A549 treated with Hydrocortisone at 1 μM for 4 hours (cell line): ENCODE measurements at places on chromosomes 2 and 18. TPM values are rescaled to one million over a fixed set of nuclear protein-coding genes. Genes with fewer than 3 reads are reported as not detected.

SCYGR4 gene
- not detected in 5 replicates for total RNA-seq

WDCP gene
- 12.7 to 15.7 TPM (median 14.7 TPM) in 5 replicates for total RNA-seq

C2orf66 gene
- total RNA-seq, result 0.06 to 0.07 TPM in 2 of 5 replicates, not detected in the others

CFAP65 gene
- total RNA-seq, result 0.07 to 0.29 TPM (median 0.20 TPM) in 5 replicates

RAB12 gene
- 20.9 to 28.1 TPM (median 24.8 TPM) in 5 replicates for total RNA-seq

GCA gene
- 5.0 to 7.8 TPM (median 6.9 TPM) in 5 replicates for total RNA-seq

EDAR gene
- 0.02 to 0.09 TPM (median 0.08 TPM) in 5 replicates for total RNA-seq

CD207 gene
- not detected in 5 replicates for total RNA-seq

SERPINB3 gene
- 0.10 to 0.16 TPM (median 0.13 TPM) in 3 of 5 replicates, not detected in the others for total RNA-seq

EFEMP1 gene
- 29.6 to 56.4 TPM (median 41.3 TPM) in 5 replicates for total RNA-seq

DUSP2 gene
- total RNA-seq, result 0.17 to 0.45 TPM (median 0.38 TPM) in 5 replicates

ST6GAL2 gene
- 10.3 to 19.6 TPM (median 13.8 TPM) in 5 replicates for total RNA-seq

EPB41L5 gene
- total RNA-seq, result 3.4 to 5.9 TPM (median 4.3 TPM) in 5 replicates

ANKRD62 gene
- not detected in 5 replicates for total RNA-seq

CDCA7 gene
- total RNA-seq, result 38.4 to 49.6 TPM (median 44.6 TPM) in 5 replicates

NAT8 gene
- not detected in 5 replicates for total RNA-seq

WDR54 gene
- total RNA-seq, result 78.4 to 89.5 TPM (median 88.9 TPM) in 5 replicates

AQP4 gene
- total RNA-seq, result 0.28 TPM in 1 of 5 replicates, not detected in the others

TTC27 gene
- total RNA-seq, result 23.0 to 29.5 TPM (median 24.2 TPM) in 5 replicates
